Stimulated activated CD4-positive, alpha-beta T cell treated with anti-CD3 and anti-CD28 coated beads, Interleukin-1b, Interleukin-23, amount 100 ng/mL, for 1 hour (primary cell): ENCODE measurements at places on chromosomes 3 and 15.

DNA sequence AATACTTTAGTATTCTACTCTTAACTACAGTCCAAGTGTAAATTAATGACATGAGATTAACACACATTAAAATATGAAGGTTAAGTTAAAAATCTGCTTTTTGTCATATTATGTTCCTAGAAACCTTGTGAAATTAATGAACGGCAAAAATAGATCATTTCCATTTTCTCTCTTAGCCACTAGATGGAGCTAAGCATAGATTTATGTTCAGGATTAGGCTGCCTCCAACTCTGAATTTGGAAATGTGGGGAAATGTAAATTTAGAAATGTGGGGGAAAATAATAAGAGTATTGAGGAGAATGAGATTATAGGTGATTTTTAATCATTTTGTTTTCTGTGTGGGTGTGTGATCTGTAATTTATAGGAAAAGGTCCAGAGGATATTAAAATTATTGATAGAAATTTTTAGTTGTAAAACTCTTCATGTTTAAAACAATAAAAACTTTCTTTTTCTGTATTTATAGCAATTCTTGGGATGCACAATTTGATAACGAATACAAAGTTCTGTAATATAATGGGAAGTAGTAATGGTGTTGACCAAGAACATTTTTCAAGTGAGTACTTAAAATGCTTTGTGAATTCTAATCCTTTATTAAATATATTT is 59.2 kb downstream of the TMOD3 start:
- DNase-seq, result no peak

- DNase-seq, result no peak
These were observed 1.5 kb downstream of the DUSP7 start for GRCh38 chr3:52054661-52055511.

DNA sequence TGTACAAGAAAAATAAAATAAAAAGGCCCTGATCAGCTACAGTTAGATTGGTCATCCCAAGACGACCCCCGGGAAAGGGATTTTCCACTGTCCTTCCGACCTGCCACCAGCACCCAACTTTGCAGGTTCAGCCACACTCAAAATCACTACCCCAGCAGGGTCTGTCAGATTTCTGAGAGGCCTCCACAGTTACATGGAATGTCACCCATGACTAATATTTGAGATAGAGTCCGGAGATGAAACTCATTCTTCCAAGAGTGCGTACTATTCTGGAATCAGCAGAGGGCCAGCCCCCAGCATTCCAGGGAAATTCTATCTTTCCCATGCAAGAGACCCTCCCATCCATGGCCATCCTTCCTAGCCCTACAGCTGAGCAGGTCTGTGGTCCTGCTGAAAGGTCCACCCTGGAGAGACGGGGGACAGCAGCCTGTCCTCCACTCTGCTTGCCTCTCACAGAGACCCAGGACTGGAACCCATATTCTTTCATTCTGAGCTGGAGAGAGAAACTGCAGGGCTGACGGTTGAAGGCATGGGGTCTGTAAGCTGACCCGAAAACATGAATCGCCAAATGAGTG is 5.8 kb downstream of the LIPC start:
- DNase-seq, result no peak

DNA sequence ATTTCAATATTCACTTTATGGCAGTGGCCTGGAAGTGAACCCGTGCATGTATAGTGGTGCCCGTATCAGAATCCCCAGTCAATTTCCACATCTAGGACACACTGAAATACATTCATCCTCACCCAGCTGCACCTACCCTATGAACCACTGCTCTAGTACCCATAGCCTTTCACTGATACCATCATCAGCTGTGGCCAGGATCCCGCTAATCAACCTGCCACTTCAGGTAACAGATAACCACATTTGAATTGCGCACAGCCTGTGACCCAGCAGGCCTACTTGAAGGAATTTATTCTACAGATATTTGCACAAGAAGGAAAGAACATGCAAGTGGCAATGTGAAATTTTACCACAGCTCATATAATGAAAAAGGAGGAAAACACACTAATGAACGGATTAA is 161.0 kb upstream of the CCDC54 start:
- no peak for DNase-seq

GRCh38 chr3:105835606-105836005 is 33.2 kb downstream of the CBLB start:
- DNase-seq, result no peak

DNA sequence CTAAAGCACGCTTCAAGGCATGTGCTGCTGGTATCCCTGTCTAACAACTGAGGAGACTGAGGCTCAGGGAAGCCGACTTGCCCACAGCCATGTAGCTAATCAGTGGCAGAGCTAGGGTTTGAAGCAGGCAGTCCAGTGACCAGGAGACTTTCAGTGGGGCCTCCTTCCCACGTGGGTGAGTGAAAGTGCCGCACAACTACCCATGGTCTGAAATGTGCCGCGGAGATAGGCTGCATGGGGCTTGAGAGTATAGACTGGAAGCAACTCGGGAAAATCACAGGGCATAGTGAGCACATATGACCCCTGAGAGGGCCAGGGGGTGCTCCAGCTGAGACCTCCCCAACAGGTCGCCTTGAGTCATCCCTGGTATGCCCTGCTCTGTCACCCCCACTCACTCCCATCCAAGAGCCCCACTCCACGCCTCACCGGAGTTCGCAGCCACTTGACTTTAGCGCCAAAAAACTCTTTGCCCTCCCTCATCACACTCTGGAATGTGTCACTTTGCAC is 19.1 kb downstream of the FAM174B start:
- DNase-seq, result no peak
